ENCODE measurements at places on chromosomes 12 and 14. TPM values are rescaled to one million over a fixed set of nuclear protein-coding genes. Genes with fewer than 3 reads are reported as not detected.
A peak's percentile ranks its signal among the peaks of the same experiment; 100 is the strongest.

The PLXNC1 gene
- total RNA-seq = 25.4 TPM

The AGAP2 gene
- 6.3 TPM for total RNA-seq

The IL31 gene
- total RNA-seq = not detected

The DNAJC22 gene
- 0.31 TPM for total RNA-seq

The UBR7 gene
- 19.7 TPM for total RNA-seq

The SLC8A3 gene
- 1.00 TPM for total RNA-seq

DNA sequence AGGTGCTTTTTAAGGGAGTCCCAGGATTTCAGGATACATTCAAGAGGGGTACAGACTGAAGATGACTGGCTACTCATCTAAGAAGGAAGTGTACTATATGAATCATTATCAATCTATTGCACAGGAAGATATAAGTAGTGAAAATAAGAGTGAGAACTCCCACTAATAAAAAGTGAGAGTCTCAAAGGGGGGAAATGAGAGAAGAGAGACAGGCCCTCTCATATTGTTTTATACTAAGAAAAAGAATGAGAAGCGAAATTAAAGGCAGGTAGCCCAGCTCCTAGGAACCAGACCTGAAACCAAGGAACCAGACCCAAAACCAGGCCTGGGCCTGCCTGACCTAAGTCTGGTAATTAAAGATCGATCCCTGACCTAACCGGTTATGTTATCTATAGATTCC, 54.6 kb downstream of the TESPA1 start:
- no peak for DNase-seq
- no peaks in the 10 kb centered on the region for H3K4me1 ChIP-seq
- no peaks in the 10 kb centered on the region for H3K27me3 ChIP-seq
- no peak overlapping the region for H3K27ac ChIP-seq
- H3K4me3 ChIP-seq = no peak overlapping the region

- H3K36me3 ChIP-seq = no peaks in the 10 kb centered on the region
- H3K27ac ChIP-seq = no peak within 1 kb of the TSS
- DNase-seq = peak; percentile 40
- peaks cover 13% of the 10 kb centered on the region for H3K4me1 ChIP-seq
- H3K27me3 ChIP-seq = peaks cover 17% of the 10 kb centered on the region
- peak within 1 kb of the TSS; percentile 65 for H3K4me3 ChIP-seq
These were observed at the start of gene RTN1 for GRCh38 chr14:59870277-59871165. RTN1 (minus strand) TSS chr14:59870776; CDS start chr14:59870630, 146 bp downstream.

- peak; percentile 64 for DNase-seq
- no peak overlapping the region for H3K4me3 ChIP-seq
- H3K27ac ChIP-seq = no peak overlapping the region
- no peaks in the 10 kb centered on the region for H3K36me3 ChIP-seq
- H3K27me3 ChIP-seq = no peaks in the 10 kb centered on the region
These were observed 70.7 kb upstream of the GALNT9 start for GRCh38 chr12:132400011-132400641.

DNA sequence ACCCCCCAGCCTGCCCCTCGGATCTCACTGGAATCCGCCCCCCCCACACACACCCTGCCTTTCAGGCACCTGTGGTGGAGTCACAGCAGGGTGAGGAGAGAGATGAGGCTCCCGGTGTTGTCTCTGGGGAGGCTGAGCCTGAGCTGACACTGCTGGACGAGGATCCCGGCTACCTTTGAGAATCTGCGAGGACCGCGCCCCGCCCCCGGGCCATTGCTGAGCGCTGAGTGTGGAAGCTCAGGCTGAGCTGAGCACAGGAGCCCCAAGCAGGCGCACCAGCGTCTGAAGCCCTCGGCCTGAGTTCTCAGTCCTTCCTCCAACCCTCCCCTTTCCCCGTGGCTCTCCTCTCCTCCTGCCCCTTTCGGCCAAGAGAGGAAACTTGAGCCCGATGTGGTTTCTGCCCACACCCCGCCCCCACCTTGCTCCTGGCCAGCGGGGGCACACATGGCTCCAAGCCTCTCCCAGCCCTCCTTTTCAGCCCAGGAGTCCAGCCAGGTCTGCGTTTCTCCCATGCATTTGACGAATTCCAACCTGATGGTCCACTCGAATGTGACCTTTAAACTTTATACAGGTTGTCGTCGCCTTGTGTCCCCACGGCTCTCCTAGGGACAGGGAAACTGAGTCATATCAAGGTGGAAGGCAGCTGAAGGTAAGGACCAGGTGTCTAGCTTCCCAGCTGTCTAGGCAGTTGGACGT, at the start of gene NFE2:
Gene NFE2 (minus strand): TSS at position 284 of the 696 bp plus-strand sequence. CDS start 5,767 bp downstream, outside the sequence.
- H3K4me1 ChIP-seq = peaks cover 30% of the 10 kb centered on the region
- no peaks in the 10 kb centered on the region for H3K27me3 ChIP-seq
- DNase-seq = peak; percentile 84
- H3K27ac ChIP-seq = peak within 1 kb of the TSS; percentile 37

- H3K4me1 ChIP-seq = no peaks in the 10 kb centered on the region
- no peaks in the 10 kb centered on the region for H3K36me3 ChIP-seq
- no peaks in the 10 kb centered on the region for H3K27me3 ChIP-seq
These were observed 46.5 kb downstream of the ATP6V1D start for GRCh38 chr14:67313153-67313552.

DNA sequence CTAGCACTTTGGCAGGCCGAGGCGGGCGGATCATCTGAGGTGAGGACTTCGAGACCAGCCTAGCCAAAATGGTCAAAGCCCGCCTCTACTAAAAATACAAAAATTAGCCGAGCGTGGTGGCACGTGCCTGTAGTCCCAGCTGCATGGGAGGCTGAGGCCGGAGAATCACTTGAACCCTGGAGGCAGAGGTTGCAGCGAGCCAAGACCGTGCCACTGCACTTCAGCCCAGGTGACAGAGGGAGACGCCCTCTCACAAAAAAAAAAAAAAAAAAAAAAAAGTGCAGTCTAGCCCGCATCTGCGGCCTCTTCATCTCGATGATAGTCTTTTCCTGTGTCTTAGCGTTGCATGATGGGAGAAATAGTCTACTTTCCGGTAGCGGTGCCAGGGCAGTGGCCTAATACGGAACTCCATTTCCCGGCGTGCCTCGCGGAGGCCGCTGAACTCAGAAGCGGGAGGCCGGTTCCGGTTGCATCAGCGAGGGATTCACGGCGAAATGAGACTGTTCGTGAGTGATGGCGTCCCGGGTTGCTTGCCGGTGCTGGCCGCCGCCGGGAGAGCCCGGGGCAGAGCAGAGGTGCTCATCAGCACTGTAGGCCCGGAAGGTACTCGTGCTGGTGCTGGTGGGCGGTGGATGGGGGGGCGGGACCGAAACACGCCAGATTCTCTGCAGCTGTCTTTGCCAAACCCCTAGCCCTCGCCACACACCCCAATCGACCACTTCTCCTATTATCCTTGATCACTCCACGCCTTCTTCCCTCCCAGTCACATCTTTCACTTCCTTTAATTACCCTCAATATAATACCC, at the start of gene MARS1:
Gene MARS1 (plus strand): TSS at position 472 of the 805 bp plus-strand sequence. CDS start 23 bp downstream, at position 495.
- H3K27ac ChIP-seq = peak within 1 kb of the TSS; percentile 86
- peaks cover 16% of the 10 kb centered on the region for H3K4me1 ChIP-seq
- DNase-seq = peak; percentile 98
- peak within 1 kb of the TSS; percentile 84 for H3K4me3 ChIP-seq
- H3K27me3 ChIP-seq = no peaks in the 10 kb centered on the region

- no peaks in the 10 kb centered on the region for H3K4me1 ChIP-seq
- H3K27ac ChIP-seq = no peak overlapping the region
- no peaks in the 10 kb centered on the region for H3K36me3 ChIP-seq
- no peaks in the 10 kb centered on the region for H3K27me3 ChIP-seq
These were observed 741.7 kb downstream of the VRK1 start for GRCh38 chr14:97538749-97539410.

GRCh38 chr12:86256163-86256562, at the start of gene MGAT4C:
MGAT4C (minus strand) TSS chr12:86256391.
- H3K4me3 ChIP-seq = no peak within 1 kb of the TSS
- no peaks in the 10 kb centered on the region for H3K36me3 ChIP-seq
- H3K27ac ChIP-seq = no peak within 1 kb of the TSS
- H3K27me3 ChIP-seq = no peaks in the 10 kb centered on the region

DNA sequence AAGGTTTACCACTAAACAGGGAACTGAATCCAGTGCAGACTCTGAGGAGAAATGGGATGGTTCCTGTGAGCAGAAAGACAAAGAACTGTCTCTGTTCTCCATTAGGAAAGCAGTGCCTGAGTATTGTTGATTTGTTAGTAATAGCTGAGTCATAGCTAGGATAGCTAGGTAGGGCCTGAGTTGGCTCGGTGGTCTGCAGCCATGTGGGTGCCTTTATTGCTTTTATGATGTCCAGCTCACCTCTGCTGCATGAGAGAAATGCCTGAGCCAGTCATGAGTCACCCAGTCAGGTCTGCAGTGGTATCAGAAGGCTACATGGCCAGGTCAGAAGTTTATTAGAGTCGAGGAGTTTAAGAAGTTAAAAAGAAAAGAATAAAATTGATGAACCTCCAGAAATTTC, 24.2 kb downstream of the TRHDE start:
- no peak for DNase-seq
- no peaks in the 10 kb centered on the region for H3K36me3 ChIP-seq
- H3K4me3 ChIP-seq = no peak overlapping the region
- no peak overlapping the region for H3K27ac ChIP-seq

DNA sequence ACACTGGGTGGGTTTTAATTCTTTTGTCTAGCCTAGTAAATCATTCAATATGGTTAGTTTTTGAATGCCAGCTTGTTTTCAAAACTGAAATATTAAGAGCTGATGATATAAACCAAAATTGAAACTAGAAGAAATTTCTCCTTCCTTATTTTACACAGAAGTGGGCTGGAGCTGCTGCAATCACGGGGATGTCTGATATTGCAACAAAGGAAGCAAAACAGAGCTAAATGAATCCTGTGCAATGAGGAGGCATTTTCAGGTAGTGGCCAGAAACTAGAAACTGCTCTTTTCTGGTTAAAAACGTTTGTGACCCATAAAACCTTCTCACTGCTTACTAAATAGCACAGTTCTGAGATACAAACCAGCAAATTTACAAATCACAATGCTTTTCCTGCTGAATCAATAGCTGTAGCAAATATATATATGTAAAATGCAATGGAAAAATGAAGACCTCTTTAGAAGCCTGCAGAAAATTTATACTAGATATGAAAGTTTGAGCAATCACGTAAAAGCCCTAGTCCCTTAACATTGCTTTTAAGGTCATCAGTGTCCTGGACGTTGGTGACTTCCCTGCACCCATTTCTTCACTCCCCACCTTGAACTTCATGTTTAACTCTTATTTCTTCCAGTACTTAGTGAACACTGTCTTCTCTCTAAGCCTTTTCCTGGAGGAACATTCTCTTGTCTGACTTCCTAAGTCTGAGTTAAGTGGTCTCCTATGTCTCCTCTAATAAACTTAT, 15.9 kb upstream of the LRRK2 start:
- DNase-seq = no peak
- H3K4me1 ChIP-seq = peaks cover 5% of the 10 kb centered on the region
- H3K27ac ChIP-seq = peak overlapping the region; percentile 84
- no peaks in the 10 kb centered on the region for H3K27me3 ChIP-seq
- no peaks in the 10 kb centered on the region for H3K36me3 ChIP-seq
- no peak overlapping the region for H3K4me3 ChIP-seq

DNA sequence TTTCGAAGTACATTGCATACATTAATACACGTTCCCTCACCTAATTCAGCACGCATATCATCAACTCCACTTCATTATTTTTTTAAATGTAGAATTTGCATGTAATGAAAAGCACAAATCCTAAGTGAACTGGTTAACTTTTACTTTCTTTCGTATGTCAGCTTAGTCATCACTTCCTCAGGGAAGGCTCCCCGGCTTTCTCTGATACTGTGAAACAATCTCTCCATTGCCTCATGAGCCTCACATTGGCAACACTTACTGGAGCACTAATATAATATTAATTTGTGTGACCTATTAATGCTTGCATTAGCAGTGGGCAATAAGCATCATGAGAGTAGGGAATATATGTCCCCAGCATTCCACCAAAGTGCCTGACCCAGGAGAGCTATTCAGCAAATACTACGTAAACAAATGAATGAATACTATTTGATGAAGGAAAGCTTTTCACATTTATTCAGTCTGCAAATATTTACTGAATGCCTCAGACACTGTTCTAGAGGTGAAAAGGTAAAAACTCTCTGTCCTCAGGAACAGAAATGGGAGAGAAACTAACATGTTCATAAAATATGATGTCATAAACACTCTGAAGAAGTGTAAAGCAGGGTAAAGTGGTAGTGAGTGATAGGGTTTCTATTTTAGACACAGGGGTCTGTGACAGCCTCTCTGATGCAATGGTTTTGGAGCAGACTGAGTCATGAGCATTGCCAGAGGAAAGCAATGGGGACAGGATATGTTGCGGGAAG, 327.5 kb upstream of the DIO2 start:
- no peak overlapping the region for H3K27ac ChIP-seq
- no peaks in the 10 kb centered on the region for H3K27me3 ChIP-seq
- no peaks in the 10 kb centered on the region for H3K36me3 ChIP-seq
- no peak for DNase-seq
- H3K4me1 ChIP-seq = no peaks in the 10 kb centered on the region
- H3K4me3 ChIP-seq = no peak overlapping the region

- no peak for DNase-seq
- no peak overlapping the region for H3K4me3 ChIP-seq
- H3K27ac ChIP-seq = no peak overlapping the region
- H3K27me3 ChIP-seq = no peaks in the 10 kb centered on the region
- H3K4me1 ChIP-seq = no peaks in the 10 kb centered on the region
These were observed 117.0 kb upstream of the RPH3A start for GRCh38 chr12:112674539-112674938.

GRCh38 chr14:77663293-77663692, 44.5 kb downstream of the ALKBH1 start:
- H3K4me3 ChIP-seq = no peak overlapping the region
- H3K27ac ChIP-seq = no peak overlapping the region
- H3K36me3 ChIP-seq = no peaks in the 10 kb centered on the region
- H3K27me3 ChIP-seq = no peaks in the 10 kb centered on the region
- DNase-seq = no peak

- no peaks in the 10 kb centered on the region for H3K36me3 ChIP-seq
- H3K4me1 ChIP-seq = no peaks in the 10 kb centered on the region
- H3K4me3 ChIP-seq = no peak overlapping the region
- H3K27ac ChIP-seq = no peak overlapping the region
- H3K27me3 ChIP-seq = no peaks in the 10 kb centered on the region
These were observed 42.1 kb downstream of the SERPINA3 start for GRCh38 chr14:94654071-94654861.

DNA sequence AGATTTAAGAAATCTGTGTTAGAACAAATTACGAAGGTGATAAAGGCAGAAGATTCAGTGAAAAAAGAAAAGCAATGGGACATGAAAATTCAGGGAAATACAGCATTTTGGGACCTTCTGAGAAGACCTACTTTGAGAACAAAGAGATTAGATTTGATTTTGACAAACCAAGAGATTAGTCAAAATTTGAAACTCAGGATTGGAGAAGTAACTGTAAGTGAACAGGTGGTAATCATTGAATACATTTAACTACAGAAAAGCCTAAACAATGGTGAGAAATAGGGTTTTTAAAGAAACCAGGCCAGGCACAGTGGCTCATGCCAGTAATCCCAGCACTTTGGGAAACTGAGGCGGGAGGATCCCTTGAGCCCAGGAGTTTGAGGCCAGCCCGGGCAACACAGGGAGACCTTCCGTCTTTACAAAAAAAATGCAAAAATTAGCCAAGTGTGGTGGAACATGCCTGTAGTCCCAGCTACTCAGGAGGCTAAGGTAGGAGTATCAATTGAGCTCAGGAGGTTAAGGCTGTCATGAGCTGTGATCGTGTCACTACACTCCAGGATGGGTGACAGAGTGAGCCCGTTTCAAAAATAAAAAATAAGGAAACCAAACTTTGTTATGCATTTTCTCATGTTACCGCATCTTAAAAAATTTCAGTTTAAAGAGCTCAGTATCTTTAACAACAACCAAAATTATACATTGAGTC, 8.9 kb upstream of the SAV1 start:
- H3K27ac ChIP-seq = peak overlapping the region; percentile 62
- H3K4me1 ChIP-seq = peaks cover 15% of the 10 kb centered on the region
- H3K36me3 ChIP-seq = no peaks in the 10 kb centered on the region
- no peak overlapping the region for H3K4me3 ChIP-seq

- no peak for DNase-seq
- peaks cover 4% of the 10 kb centered on the region for H3K4me1 ChIP-seq
- H3K27ac ChIP-seq = no peak overlapping the region
- H3K36me3 ChIP-seq = no peaks in the 10 kb centered on the region
- no peaks in the 10 kb centered on the region for H3K27me3 ChIP-seq
- H3K4me3 ChIP-seq = no peak overlapping the region
These were observed 22.8 kb downstream of the APOBEC1 start for GRCh38 chr12:7642876-7643309.

Data from upper lobe of left lung (tissue), 6 donors.